ENCODE measurements at places on chromosomes 4 and X.

DNA sequence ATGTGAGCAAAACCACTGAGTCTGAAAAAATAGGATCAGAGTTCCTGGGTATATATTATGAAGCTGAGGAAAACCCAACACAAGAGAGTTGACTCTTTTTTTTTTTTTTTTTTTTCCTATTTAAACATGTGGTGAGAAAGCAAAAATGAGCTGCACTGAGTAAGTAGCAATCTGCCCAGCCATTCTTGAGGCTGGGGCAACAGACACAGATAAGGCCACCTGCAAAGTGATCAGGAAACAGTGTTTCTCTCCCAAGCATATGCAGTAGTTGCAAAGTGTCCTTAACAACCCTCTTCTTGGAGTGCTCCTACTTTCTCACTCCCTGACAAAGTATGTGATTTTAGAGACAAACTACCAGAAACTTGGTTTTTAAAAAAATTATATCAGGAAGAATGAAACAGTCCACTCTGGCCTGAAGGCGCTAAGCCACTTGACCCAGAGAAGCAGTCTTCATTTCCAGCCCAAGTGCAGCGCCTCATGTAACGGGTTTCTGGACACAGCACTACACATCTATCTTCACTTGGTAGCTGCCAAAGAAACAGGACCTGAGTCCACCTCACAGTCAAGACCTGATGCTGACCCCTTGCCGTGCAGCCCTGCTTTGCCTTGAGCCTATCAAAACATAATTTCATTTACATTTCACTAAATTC, 124.6 kb upstream of the MAP3K15 start:
- DNase-seq: no peak

DNA sequence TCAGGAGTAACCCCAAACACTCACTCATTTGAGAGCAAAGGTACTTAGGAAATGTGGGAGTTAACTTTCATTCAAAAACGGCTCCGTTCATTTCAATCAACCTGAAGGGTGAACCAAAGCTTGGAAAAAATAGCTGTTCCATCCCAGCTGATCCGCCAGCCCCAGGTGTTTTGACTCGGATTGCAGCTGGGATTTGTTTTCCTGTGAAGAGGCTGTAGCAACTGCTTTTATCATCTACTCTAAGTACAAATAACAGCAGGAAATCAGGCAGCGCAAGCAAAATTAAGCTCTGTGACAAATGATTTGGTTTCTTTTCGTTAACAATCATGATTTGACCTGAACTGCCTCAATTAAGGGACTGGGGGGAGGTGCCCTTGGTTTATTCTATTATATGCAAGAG, 154.7 kb downstream of the BEND2 start:
- DNase-seq: no peak

- no peak for DNase-seq
Measured at GRCh38 chrX:40460926-40461325, 119.8 kb upstream of the ATP6AP2 start.

- peak; percentile 9 for DNase-seq
Measured at GRCh38 chrX:136065044-136065671, 79.9 kb downstream of the SLC9A6 start.

DNA sequence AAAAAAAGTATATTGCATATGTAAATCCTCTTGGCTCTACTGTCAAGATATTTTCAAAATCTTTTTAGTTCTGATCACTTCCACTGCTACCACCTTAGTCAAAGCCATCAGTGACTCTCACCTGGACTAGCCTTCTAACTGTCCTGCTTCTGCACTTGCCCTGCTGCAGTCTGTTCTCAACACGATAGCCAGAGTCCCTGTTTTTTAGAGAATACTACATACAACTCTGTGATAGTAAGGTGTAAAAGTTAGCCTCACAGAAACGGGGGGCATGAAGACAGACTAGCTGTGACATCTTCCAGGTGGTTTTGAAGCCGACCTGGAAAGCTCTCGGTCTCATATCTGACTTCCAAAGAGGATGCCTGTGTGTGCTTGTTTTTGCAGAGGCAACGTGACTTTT, 24.7 kb downstream of the EIF2S3 start:
- DNase-seq: no peak

GRCh38 chrX:54494989-54495813, 833 bp downstream of the FGD1 start:
- peak; percentile 19 for DNase-seq

DNA sequence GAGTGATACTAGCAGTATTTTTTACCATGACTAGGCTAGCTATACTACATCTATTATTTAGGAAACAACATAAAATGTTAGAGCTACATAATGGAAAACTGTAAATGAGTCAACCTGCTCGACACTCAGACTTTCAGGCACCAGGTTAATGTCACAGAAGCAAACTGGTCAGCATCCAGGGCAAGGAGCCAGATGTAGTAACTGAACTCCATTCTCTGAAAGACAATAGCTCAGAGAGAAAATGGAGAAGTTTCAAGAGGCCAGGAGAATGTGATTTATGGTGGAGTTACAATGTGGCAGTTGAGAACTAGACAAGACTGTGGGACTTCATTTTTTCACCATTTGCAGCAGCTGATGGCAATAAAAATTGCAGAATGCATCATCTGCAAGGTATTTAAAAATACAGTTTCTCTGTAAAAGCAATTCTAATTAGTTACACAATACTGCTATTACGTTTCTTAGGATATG, 342.7 kb upstream of the PABPC4L start:
- DNase-seq: no peak

DNA sequence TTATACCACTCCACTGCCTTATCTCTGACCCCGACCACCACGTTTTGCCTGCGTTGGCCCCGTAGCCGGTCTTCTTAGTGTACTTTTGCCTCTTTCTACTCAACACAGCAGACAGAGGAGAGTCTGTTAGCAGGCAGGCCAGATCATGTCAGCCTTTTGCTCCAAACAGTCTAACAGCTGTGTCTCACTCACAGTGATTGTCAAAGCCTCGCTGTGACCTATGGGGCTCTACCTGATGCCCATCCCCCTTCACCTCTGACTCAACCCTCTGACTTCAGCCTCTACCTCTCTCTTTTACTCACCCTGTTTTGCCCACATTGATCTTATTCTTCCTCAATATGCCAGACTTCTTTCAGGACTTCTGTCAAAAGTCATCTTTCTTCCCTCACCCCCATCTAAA, 127.1 kb downstream of the TRIML1 start:
- no peak for DNase-seq

Data from ACHN (cell line).